ENCODE measurements at places on chromosomes 12 and 14. TPM values are rescaled to one million over a fixed set of nuclear protein-coding genes. Genes with fewer than 3 reads are reported as not detected.

GRCh38 chr12:104740668-104741067 is 217.4 kb downstream of the SLC41A2 start:
- no peak for DNase-seq

The LTB4R gene
- 1.7 TPM for total RNA-seq

GRCh38 chr14:71931492-71932228 is 569 bp upstream of the RGS6 start:
- no peak for DNase-seq

- DNase-seq = no peak
Measured at GRCh38 chr14:62409626-62410300, 635.5 kb downstream of the KCNH5 start.

GRCh38 chr12:67918441-67918840 is 70.8 kb upstream of the IFNG-AS1 start:
- no peak for DNase-seq

DNA sequence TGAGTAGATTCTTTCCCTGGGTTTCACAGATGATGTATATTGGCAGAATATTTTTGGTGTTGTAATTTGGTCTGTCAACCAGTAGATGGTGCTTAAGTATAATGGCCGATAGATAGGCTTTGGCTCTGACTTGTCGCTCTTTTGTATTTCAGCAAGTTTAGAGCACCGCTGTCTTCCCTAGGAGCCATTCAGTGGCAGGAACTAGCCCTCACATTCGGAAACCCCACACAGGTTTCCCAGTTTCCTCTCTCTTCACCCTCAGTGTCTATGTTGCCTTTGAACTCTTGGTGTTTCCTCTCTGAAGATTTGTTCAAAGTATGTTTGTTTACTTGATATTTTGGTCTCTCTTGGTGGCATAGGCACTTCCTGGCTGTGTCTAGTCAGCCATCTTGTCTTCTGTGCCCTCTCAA is 102.2 kb downstream of the GPHN start:
- DNase-seq = peak; percentile 8

The GPR137C gene
- total RNA-seq = 2.3 TPM

The RPL41 gene
- 1,853 TPM for total RNA-seq

GRCh38 chr12:81294325-81295190 is 216.7 kb downstream of the ACSS3 start:
- DNase-seq = no peak

GRCh38 chr12:47884501-47884900 is 20.3 kb downstream of the VDR start:
- DNase-seq = no peak

The LTB4R2 gene
- 2.5 TPM for total RNA-seq

The CD163L1 gene
- total RNA-seq = 11.2 TPM

DNA sequence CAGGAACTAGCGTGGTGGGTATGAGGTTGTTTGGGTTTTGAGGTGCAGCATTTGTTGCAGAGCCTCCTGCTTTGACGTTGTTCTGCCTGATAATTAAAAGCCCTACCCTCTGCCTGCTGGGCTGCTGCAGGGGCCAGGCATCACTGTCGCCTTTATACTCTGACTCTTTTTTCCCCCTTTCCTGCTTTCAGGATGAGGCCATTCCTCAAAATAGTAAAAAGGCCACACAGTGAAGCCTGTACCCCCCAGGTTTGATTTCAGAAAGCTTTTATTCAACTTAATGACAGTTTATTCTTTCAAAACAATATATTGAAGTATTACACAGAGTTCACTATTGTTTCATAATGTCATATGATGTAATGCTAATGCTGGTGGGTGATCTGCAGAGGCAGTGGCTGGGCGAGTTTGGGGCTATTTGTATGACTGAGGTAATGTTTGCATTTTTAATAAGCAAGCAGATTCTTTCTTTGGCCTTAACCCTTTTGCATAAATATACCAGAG is 9.1 kb downstream of the BORCS5 start:
- DNase-seq = no peak

GRCh38 chr12:6435961-6436715 is 8.6 kb upstream of the CD27 start:
- DNase-seq = no peak

DNA sequence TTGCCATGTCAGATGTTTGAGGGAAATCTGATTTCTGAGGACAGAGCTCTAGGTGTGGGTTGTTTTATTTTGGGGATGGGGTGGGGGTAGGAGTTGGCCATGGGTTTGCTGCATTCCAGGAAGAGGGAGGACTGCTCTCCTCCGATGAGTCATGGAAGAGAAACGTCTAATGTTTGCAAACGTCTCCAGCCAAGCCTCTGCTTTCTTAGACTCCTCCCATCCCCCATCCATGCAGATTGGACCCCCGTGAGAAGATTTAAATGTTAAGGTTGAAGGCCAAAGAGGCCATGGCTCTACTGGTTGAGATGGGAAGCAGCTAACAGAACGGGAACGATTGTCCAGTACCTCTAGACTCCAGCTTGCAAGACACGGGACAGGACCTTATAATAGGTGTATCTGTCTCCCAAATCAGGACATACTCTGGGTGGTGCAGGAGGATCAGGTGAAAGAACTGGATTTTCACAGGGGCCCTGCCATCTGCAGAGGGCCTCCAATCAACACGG is 11.4 kb upstream of the ATP2A2 start:
- DNase-seq = peak; percentile 81

GRCh38 chr12:132948146-132949066 is 7.7 kb downstream of the ZNF605 start:
- no peak for DNase-seq

GRCh38 chr12:84738481-84738972 is 174.1 kb downstream of the SLC6A15 start:
- DNase-seq = peak; percentile 19

The ADAM21 gene
- total RNA-seq = 1.3 TPM

The RNF10 gene
- total RNA-seq = 68.5 TPM

The CEP170B gene
- total RNA-seq = 30.3 TPM

DNA sequence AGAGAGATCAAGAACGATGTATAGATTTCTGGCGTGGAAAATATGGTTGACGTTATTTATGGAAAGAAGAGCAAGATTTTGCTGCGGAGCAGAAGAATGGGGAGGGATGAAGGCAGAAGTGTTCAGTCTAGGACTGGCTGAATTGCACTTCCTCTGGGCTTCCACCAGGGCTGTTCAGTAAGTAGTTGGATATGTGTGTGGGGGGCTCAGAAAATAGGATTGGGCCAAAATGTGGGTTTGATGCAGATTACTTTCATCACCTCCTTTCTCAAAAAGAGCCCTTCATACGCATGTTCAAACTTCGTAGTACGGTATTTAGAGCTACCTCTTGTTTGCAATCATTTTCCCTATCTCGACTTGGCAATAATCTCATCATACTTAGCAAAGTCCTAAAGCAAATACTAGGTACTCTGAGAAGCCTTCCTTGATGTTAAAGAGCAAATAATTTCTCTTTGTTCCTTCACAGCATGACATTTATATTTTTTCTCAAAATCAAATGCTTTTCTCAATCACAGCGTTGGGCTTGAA is 349.4 kb downstream of the NELL2 start:
- no peak for DNase-seq

DNA sequence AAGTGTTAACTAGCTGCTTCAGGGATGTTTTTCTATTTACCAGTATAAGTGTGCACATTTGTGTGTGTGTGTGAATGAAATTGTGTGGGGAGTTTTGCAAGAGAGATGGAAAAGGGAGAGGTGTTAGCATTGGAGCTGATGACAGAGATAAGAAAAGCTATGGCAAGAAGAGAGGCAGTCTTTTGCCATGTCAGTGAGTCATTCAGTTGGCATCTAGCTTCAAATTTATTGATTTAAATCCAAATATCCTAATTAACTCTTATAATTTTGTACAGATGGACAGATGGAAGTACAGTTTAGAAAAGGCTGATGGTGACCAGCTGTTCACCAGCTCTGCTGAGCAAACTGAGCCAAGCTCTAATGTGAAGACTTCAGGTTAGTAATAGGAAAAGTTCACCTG is 3.3 kb upstream of the BHLHE41 start:
- DNase-seq = no peak

- no peak for DNase-seq
Measured at GRCh38 chr12:46577063-46577776, 204.6 kb upstream of the SLC38A2 start.

The CCDC198 gene
- total RNA-seq = not detected

GRCh38 chr12:83826112-83826511 is 1086.5 kb downstream of the SLC6A15 start:
- DNase-seq = no peak

The E2F7 gene
- 18.0 TPM for total RNA-seq

The HRK gene
- total RNA-seq = not detected

DNA sequence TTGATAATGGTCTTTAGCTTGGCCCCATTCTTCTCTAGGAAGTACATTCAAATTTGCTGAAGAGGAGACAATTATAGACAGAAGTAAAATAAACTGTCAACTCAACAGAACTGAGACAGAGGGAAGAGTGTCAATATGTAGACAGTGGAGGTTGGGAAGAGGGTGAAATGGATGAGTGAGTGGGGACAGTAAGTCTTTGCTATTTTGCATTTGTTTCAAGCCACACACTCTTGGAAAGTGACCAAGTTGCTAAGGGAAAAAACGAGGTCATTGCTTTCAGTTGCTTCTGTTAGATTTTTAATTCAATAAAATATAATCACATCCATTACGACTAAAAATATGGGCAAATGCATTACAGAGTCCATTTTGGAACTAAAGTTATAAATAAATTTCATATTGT is 47.8 kb downstream of the BTBD7 start:
- peak; percentile 47 for DNase-seq

The PIWIL1 gene
- not detected for total RNA-seq

GRCh38 chr12:4044101-4044500 is 170.9 kb upstream of the PARP11 start:
- DNase-seq = no peak

The SBNO1 gene
- 32.1 TPM for total RNA-seq

DNA sequence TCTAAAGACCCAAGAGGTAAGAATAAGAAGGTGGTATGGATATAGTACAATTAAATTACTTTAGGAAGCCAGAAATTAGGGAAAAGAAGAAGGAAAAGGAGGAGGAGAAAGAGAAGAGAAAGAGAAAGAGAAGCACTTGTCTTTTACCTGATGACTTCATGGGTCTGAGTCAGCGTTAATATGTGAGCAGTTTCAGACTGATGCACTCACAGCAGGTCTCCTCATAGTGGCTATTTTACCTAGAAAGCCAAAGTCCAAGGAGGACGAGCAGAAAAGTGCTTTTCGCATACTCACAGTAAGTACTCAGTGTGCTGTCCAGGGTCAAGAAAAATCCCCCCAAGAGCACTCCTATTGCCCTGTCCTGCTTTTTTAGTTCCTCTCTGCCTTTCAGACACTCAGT is 222.1 kb downstream of the C12orf42 start:
- DNase-seq = no peak

The PSMD9 gene
- total RNA-seq = 118 TPM

DNA sequence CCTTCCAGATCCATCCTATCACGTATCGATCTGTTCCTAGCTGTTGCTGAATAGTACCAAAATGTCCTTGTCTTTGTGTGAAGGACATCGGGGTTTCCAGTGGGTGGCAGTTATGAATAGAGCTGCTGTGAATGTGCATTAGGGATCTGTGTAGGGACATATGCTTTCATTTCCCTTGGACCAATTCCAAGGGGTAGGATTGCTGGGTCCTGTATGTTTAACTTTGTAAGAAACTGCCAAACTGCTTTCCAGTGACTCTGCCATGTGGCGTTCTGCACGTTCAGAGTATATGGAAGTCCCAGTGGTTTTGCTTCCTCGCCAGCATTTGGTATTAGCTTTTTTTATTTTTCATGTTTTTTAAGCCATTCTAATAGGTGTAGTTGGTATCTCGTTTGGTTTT is 28.6 kb downstream of the PACS2 start:
- DNase-seq = no peak

DNA sequence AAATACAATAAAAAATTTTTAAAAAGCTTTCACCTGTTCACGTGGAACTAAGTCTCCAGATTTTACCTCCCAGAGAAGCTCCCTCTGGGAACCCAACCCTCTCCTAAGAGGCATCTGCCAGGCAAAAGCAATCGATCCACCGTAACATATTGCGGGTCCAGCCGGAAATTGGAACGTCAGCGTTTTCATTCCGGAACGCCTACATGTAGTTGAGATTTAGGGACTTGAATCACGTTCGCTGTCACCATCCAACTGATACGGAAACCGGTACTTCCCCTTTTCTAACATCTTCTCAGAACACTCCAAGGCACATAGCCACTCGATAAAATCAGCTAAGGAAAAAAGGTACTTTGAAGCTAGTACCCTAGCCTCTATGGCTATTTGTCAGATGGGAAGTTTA is 70.3 kb downstream of the COX16 start:
- DNase-seq = no peak

The TSPAN8 gene
- total RNA-seq = not detected

DNA sequence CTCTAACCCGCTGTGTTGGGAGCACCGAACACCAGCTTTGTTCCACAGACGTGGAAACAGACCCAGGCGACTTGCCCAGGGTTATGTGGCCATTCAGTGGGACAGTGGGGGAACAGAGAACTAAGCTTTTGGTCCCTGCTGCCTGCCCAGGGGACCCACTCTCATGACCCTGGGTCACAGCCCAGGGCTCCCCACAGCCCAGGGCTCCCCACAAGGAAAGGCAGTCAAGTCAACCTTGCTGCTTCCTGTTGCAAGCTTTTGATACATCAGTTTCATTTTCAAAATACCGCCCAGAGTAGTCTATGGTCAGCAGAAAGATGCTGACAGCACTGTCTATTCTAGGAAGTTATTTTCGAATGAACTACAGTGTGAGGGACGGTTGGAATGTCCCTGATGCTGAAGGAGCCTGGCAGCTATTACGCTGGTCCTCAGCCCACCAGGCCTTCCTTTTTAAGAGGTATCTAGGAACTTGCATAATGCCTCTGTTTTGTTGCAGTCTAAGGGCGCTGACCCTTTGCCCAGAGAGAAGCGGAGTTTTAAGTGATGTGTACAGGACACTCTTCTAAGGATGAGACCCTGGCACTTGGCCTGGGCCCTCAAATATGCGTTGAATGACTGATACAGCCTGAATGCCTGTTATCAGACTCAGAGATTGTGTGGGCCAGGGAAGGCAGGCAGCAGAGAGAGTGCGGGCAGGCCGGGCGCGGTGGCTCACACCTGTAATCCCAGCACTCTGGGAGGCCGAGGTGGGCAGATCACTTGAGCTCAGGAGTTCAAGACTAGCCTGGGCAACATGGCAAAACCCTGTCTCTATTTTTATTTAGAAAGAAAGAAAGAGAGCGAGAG is 12.6 kb upstream of the TTC7B start:
- no peak for DNase-seq

- no peak for DNase-seq
Measured at GRCh38 chr12:120917748-120918147, 13.6 kb upstream of the SPPL3 start.

The GALNT9 gene
- 0.63 TPM for total RNA-seq

GRCh38 chr14:99544991-99545390 is 59.0 kb downstream of the CCDC85C start:
- DNase-seq = no peak

- no peak for DNase-seq
Measured at GRCh38 chr12:65533177-65533883, 254.8 kb downstream of the MSRB3 start.

- DNase-seq = no peak
Measured at GRCh38 chr14:79432640-79433039, 778.7 kb downstream of the DIO2 start.

- DNase-seq = peak; percentile 89
Measured at GRCh38 chr12:92593734-92594402, 108.9 kb upstream of the PLEKHG7 start.

- DNase-seq = no peak
Measured at GRCh38 chr14:70057519-70058136, 131.1 kb downstream of the SLC8A3 start.

The RD3L gene
- total RNA-seq = not detected

- DNase-seq = no peak
Measured at GRCh38 chr12:88985631-88986030, 366.7 kb downstream of the DUSP6 start.

GRCh38 chr14:100850841-100851585 is 25.1 kb downstream of the MEG3 start:
- DNase-seq = no peak

The OTX2 gene
- not detected for total RNA-seq

- no peak for DNase-seq
Measured at GRCh38 chr14:103084021-103084919, at the start of gene LBHD2. LBHD2 (plus strand) TSS chr14:103084210; CDS start chr14:103086013, 1,803 bp downstream.
